ENCODE measurements at places on chromosomes 6 and 20.

GRCh38 chr6:152206072-152206818 lies 398.8 kb downstream of the ESR1 start:
- no peak for DNase-seq

GRCh38 chr6:169166896-169167580 lies 86.6 kb downstream of the THBS2 start:
- no peak for DNase-seq

DNA sequence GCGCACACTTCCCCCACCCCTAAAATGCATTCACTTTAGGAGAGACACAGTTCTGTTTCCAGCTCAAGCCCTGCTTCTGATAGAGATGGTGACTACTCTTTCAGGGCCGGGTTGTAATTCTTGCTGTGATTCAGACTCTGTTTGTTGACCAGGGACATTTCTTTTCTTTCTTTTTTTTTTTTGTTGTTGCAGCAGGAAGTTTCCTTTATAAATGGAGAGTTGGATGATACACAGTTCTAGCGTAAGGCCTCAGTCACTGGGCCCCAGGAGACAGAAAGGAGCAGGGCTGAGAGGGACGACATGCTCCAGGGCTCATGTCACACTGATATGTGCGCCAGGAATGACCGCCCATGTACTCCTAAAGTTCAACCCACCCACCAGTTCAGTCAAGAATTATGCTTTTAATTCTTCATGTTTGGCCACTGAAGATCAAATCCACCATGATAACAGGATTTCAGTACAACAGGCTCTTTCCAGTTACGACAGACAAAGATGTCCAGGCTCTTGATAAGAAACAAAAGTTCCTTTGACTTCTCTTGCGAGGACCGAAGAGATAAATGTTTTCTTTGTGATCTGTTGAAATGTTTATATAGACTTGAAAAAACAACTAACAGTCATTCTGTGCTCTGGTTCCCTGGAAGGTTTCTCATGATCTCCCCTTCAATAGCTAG lies 142.5 kb downstream of the CD164 start:
- DNase-seq = no peak

- no peak for DNase-seq
Measured at GRCh38 chr20:59125836-59126235, 37.8 kb upstream of the ZNF831 start.

DNA sequence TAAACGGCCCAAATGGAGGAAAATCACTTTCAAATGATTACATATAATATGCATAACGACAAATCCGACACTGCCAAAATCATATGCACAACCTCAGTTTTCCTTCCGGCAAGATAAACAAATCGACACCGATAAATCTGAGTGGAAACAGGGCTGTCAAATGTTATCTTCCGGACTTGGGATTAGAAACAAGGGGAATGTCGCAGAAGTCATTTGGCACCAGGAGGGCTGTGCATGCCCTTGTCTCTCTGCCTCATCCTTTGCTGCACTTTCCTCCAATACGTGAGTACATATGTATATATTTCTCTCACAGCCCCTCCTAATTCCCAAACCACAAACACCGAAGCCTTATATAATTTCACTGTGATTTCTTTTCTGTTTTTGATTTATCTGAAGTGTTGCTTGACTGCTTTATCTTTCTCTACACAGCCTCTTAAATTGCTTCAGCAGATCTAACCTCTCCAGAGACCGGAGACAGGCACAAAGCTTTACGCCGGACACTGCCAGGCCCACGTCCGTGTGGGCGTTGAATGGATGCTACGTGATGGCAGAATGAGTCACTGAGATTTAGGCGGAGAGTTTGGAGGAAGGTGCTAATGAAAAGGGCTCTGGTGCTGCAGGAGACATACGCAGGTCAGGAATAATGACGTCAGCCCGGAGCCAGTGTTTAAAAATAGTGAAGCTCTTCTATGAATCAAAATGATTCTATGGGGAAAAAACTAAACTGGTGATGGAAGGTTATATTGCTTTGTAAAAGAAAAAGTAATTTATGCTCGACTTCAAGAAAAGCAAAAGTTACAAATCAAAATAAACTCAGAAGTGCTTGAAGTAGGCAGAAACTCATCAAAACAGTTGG lies 21.0 kb upstream of the PRELID3B start:
- DNase-seq = no peak

DNA sequence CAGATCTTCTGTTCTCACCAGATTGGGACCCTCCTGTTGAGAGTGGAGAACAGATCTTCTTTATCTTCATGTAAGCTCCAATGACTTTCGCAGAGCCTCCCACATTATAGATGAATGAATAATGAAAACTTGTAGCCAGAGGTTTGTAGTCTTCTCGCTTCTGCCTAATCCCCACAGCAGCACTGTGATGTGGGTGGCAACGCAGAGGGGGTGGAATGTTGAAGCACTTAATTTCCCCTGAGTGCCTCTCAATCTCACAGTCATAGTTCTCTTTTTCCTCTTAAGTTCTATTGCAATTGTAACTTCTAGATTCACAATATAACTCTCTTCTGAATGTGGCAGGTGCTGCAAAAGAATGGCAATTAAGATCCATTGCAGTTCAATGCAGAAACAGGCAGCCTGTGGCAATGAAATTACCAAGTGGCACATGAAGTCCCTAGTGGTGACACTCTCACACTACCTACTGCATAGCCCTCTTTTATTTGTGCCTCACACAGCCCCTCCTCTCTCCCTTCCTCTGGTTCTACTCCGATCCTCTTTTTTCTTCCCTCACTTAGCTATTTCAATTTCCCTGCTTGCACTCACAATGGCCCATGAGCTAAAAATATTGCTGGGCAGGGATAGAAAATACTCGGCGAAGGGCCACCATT lies 281.9 kb downstream of the UBE3D start:
- no peak for DNase-seq

DNA sequence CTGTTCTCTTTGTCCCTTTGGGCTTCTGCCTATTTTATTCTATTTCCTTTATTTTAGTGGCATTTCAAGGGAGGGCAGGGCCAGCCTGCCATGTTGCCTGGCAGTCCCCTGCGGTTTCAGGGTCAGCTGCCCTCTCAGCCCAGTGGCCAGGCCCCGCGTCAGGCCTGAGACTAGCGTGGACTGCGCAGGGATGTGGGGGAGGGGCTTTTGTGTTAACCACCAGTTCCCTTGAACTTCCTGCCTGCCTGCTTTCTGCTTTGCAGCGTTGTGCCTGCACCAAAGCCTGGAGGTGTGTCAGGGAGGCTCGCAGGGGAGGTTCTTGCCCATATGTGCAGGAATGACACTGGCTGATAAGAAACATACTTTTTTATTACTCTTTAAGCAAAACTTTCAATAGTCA lies 157.6 kb downstream of the SLC35B3 start:
- no peak for DNase-seq

DNA sequence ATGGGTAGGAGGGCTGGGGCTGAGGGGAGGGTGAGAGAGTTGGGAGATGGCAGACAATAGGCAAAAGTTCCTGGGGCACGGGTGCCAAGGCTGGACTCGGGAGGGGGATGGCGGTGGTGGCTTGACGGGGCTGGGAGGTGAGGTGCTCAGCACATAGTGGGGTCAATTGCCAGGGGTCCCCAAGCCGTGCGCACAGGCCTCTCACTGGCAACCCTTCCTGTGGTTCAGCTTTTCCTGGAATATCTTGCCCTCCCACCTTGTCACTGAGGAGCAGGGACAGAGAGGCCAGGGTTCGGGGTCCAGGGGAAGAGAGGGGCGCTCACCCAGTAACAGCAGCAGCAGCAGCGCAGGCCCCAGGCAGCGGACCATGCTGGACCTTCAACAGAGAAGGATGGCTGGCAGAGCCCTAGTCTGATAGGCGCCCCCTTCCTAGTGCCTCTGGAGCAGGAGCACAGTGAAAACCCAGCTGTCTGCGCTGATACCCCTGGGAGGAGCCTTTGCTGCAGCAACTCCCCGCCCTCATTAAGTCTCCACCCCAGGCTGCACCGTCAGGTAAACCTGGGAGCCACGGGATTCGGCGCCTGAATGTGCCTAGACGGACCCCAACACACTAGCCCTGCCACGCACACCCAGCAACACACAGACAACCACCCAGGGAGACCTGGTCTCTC lies at the start of gene GFRA4:
TSS of gene GFRA4 (minus strand) at position 369 of the 671 bp plus-strand sequence. CDS start at position 369, 0 bp downstream.
- DNase-seq = no peak

- DNase-seq = no peak
Measured at GRCh38 chr6:27870291-27870870, 41.8 kb downstream of the OR2B2 start.

DNA sequence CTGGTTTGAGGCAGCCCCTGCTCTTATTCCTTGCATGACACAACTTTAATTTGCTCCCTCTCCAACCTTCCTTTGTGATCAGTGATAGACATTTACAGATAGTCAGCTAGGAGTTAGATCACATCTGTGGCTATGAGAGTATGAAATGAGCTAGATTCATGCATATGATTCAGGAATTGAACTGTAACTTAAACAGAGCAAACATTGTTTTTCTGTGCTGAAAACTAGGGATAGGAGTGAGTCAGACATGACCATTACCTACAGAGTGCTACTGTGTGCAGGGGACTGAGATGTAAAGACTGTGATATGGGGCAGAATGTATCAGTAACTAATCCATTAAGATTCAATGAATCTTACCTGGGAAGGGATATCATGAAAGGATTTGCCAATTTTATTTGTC lies 279.4 kb upstream of the SPTLC3 start:
- DNase-seq = no peak

GRCh38 chr20:20926222-20926905 lies 179.8 kb downstream of the LINC00237 start:
- no peak for DNase-seq

- DNase-seq = no peak
Measured at GRCh38 chr20:38228436-38228835, 32.1 kb downstream of the KIAA1755 start.

DNA sequence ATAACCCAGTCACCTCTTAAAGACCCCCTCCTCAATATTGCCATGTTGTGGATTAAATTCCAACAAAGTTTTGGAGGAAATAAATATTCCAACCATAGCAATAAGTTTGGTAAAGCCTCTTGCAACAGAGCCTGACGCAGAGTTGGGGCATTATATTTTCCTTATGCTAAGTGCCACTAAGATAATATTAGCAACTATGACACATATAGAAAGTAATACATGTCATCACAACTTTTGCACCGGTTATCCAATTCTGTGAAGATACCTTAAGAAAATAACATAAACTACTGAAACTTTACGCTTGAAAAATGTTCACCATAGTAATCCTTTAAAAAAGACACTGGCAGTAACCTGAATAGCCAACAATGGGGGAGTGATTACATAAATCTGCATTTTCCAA lies 52.2 kb upstream of the TRERF1 start:
- no peak for DNase-seq

DNA sequence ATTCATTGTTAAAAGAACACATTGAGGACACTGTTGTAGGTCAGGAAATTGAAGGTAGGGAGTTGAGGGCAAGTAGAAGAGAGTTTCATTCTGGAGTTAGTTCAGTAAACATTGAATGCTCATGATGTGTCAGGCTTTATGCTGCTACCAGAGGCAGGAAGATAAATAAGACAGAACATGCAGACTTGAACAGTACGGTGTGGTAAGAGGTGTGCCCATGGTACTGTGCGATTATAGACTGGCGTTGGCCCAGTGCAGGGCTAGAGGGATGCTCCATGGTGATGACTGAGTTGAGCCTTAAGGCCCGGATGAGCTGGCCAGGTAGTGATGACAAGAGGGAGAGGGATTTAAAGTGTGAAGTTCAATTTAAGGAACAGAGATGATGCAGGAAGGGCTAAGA lies 50.8 kb downstream of the CARMIL1 start:
- DNase-seq = no peak

GRCh38 chr6:159030168-159030567 lies 14.6 kb downstream of the TAGAP start:
- DNase-seq = no peak

DNA sequence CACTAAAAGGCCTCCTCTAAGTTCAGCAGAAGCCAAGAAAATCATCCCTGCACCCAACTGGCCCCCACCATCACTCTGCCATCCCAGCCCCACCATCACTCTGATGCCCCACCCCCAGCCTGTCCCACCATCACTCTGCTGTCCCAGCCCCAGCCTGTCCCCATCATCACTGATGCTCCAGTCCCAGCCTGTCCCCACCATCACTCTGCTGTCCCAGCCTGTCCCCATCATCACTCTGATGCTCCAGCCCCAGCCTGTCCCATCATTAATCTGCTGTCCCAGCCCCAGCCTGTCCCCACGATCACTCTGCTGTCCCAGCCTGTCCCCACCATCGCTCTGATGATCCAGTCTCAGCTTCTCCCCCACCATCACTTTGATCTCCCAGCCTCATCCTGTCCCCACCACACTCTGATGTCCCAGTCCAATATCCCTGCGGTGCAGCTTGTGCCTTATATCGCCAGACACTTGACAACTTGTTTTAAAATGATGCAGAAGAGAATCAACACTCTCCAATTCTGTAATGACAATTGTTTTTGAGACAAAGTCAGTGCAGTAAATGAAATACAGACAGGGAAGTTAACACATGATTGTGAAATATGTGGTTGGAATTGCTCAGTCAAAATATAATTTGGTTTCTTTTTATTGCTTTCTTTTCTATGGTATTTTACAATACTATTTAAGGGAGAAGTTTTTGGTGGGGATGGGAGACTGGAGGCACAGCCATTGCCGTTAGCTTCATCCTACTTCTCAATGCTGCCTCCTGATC lies 100.8 kb downstream of the TNFAIP3 start:
- no peak for DNase-seq

- no peak for DNase-seq
Measured at GRCh38 chr20:59242714-59243626, 57.4 kb upstream of the EDN3 start.

GRCh38 chr6:92770540-92770939 lies 648.8 kb downstream of the EPHA7 start:
- DNase-seq = no peak

DNA sequence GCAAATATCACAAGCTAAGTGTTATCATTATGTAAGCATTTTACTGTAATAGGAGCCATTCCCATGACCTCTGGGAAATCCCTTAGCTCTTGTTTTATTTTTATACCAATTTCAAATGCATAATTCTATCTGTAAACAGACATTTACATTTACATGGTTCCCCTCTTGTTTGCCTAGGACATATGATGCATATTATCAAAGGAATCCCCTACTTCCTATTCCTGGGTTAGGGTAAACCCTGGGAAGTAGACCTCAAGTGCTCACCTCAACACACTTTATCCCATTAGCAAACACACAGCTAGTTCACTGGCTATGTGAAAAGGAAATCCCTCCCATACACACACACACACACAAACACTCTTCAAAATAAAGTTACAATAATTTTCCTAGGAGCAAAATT lies 27.1 kb downstream of the PDE10A start:
- no peak for DNase-seq

DNA sequence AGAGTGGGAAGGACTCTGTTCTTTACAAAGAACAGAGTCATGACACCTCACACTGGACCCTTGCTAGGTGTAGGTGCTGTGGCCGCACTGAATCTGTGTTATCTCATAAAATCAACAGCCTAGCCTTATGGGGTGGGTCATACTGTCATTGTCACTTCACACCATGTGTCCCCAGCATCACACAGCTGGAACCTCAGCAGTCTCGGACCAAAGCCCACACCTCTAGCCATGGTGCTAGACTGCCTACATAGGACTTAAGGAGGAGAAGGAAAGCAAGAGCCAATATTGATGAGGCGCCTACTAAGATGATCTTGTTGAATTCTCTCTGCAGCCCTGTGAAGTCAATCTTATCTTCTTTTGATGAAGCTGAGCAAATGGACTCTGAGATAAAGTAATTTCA lies 31.0 kb downstream of the UNC5CL start:
- DNase-seq = no peak

- no peak for DNase-seq
Measured at GRCh38 chr6:112155886-112156285, 68.5 kb downstream of the FAM229B start.

GRCh38 chr20:57335392-57335791 lies 5.8 kb downstream of the SPO11 start:
- no peak for DNase-seq

All from esophagus squamous epithelium (tissue), 5 donors.